ENCODE measurements at places on chromosomes 6 and 20.
A peak's percentile ranks its signal among the peaks of the same experiment; 100 is the strongest.

DNA sequence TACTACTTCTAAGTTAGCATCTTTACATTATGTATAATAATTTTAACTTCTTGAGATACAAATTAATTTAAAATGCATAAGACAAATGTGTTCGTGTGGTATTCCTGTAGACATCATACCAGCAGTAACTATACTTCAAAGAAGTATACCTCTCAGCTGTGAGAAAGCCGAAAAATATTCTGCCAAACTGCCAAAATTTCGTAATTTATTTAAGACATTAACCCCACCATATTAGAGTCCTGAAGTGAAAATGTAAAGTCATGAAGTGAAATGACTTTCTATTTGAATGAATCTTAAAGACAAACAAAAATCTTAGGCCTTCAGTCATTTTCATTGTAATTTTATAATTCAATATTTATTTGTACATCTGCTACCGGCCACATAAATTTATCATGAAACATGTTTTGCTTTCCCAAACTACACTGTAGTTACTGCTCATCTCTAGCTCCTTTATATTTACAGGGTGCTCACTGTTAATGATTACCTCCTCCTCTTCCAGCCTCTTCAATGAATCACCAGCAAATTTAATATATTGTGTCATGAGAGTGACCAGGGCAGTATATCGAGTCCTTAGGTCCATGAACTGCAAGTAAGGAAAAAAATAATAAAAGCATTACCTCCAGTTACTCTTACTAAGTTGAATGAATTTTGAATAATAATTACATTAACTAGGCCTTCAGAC lies 18.5 kb downstream of the DST start:
- peaks cover 63% of the 10 kb centered on the region for H3K36me3 ChIP-seq
- H3K4me1 ChIP-seq, result no peaks in the 10 kb centered on the region
- no peak for DNase-seq

DNA sequence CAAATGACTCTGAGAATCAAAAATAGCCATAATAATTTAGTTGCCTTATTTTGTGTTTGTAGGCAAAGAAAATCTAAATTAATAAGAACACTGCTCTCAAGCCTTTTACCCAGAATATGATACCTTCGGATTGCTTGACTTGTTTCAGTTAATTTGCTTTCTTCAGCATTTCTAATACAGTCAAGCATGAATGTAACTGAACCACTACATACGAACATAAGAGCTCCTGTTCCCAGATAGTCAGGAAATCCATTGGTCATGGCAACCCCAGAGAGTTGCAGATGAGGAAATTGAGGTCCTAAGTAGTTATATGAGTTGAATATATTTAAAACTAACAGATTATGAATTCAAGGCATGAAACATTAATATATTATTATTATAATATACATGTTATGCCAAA lies 2.9 kb downstream of the FRK start:
- peak overlapping the region; percentile 17 for H3K4me3 ChIP-seq
- no peaks in the 10 kb centered on the region for H3K36me3 ChIP-seq
- H3K27me3 ChIP-seq, result no peaks in the 10 kb centered on the region
- no peaks in the 10 kb centered on the region for H3K4me1 ChIP-seq
- H3K27ac ChIP-seq, result no peak overlapping the region

- no peaks in the 10 kb centered on the region for H3K36me3 ChIP-seq
- H3K27ac ChIP-seq, result no peak overlapping the region
- no peaks in the 10 kb centered on the region for H3K27me3 ChIP-seq
- H3K4me1 ChIP-seq, result no peaks in the 10 kb centered on the region
- no peak overlapping the region for H3K4me3 ChIP-seq
Observed at GRCh38 chr6:154319231-154319858, 37.3 kb downstream of the IPCEF1 start.

DNA sequence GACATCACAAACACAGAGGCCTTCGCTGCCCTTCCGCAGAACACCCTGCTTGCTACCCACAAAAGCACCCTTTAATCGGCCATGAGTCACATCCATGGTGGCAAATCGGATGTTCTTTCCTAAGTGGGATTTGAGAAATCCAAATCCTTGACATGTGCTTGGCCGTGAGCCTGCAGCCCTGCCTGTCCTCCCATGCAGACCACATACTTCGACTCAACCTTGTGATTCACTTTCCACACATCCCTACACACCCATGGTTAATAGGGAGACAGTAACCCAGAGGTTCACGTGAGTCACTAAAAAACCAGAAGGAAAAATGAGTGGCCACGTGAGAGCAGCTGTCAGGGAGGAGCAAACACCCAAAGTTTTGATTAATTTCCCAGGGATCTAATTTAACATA lies 19.4 kb downstream of the RAMACL start:
- DNase-seq, result no peak
- H3K4me1 ChIP-seq, result peaks cover 1% of the 10 kb centered on the region
- no peaks in the 10 kb centered on the region for H3K36me3 ChIP-seq
- H3K27ac ChIP-seq, result no peak overlapping the region
- no peaks in the 10 kb centered on the region for H3K27me3 ChIP-seq

DNA sequence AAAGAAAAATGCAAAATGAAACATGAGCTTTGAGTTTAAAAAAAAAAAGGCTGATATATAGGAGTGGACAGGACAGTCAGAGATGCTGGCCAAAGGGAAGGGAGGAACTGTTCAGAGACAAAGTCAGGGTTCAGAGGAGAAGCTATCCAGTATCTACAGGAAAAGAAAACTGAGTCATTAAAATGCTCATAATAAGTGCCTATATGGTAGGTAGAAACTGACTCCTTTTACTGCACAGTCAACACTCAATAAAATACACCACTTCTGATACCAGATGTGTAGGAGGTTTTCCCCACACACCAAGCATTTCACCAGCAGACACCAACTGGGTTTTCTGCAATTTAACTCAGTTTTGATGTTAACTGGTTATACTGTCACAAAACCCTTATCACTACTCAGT lies 32.9 kb downstream of the FRK start:
- H3K4me1 ChIP-seq, result peaks cover 7% of the 10 kb centered on the region
- H3K27ac ChIP-seq, result no peak overlapping the region
- no peaks in the 10 kb centered on the region for H3K36me3 ChIP-seq

GRCh38 chr6:51350308-51350904 lies 531.7 kb downstream of the TFAP2B start:
- H3K27ac ChIP-seq, result no peak overlapping the region
- DNase-seq, result no peak
- no peak overlapping the region for H3K4me3 ChIP-seq
- H3K4me1 ChIP-seq, result peaks cover 5% of the 10 kb centered on the region
- no peaks in the 10 kb centered on the region for H3K27me3 ChIP-seq

DNA sequence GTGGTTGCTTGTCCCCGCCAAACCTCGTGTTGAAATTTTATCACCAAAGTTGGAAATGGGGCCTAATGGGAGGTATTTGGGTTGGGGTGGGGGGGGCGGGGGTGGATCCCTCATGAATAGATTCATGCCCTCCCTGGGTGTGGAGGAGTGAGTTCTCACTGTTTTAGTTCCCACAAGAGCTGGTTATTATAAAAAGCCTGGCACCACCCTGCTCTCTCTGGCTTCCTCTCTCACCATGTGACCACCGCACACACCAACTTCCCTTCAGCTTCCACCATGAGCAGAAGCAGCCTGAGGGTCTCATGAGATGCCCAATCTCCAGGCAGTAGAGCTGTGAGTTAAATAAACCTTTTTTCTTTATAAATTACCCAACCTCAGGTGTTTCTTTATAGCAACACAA lies 111.3 kb downstream of the PRDM1 start:
- peaks cover 7% of the 10 kb centered on the region for H3K36me3 ChIP-seq
- H3K4me3 ChIP-seq, result no peak overlapping the region
- H3K27me3 ChIP-seq, result no peaks in the 10 kb centered on the region
- no peak for DNase-seq
- no peak overlapping the region for H3K27ac ChIP-seq

Measured in upper lobe of right lung (tissue), 1 donor.